Upper lobe of right lung (tissue), 1 donor: ENCODE measurements at places on chromosomes 2 and 18.

GRCh38 chr2:108928660-108929377, 60.2 kb downstream of the EDAR start:
- no peak overlapping the region for H3K27ac ChIP-seq
- no peak overlapping the region for H3K4me3 ChIP-seq
- DNase-seq = no peak
- peaks cover 5% of the 10 kb centered on the region for H3K27me3 ChIP-seq

- no peak overlapping the region for H3K27ac ChIP-seq
- H3K4me1 ChIP-seq = no peaks in the 10 kb centered on the region
- H3K27me3 ChIP-seq = no peaks in the 10 kb centered on the region
- H3K4me3 ChIP-seq = no peak overlapping the region
- peaks cover 29% of the 10 kb centered on the region for H3K36me3 ChIP-seq
These were observed 255.7 kb downstream of the HDAC4 start for GRCh38 chr2:239145106-239145505.

DNA sequence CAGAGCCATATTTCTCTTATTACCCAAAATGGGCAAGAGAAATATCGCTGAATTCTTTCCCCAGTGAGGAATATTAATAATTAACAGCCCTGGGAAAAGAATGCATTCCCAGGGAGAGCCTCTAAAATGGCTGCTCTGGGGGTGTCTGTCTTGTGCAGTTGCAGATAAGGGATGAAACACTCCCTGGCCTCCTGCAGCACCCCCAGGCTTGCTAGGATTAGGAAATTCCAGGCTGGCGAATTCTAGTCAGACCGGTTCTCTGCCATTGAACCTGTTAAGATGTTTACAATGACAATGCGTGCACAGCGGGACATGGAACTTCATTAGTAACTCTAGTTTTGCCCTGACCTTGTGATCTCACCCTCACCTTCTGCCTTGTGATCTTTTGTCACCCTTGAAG, 24.5 kb downstream of the MRPL30 start:
- no peaks in the 10 kb centered on the region for H3K36me3 ChIP-seq
- no peaks in the 10 kb centered on the region for H3K27me3 ChIP-seq
- no peaks in the 10 kb centered on the region for H3K4me1 ChIP-seq
- H3K27ac ChIP-seq = no peak overlapping the region
- no peak for DNase-seq

- peaks cover 2% of the 10 kb centered on the region for H3K36me3 ChIP-seq
- no peaks in the 10 kb centered on the region for H3K27me3 ChIP-seq
- H3K4me1 ChIP-seq = peaks cover 30% of the 10 kb centered on the region
- peak; percentile 62 for DNase-seq
These were observed 1.4 kb downstream of the UBE2F start for GRCh38 chr2:237968048-237968862.

- no peak overlapping the region for H3K4me3 ChIP-seq
- DNase-seq = peak; percentile 26
- H3K36me3 ChIP-seq = no peaks in the 10 kb centered on the region
- H3K4me1 ChIP-seq = no peaks in the 10 kb centered on the region
These were observed 138.9 kb upstream of the HDAC4 start for GRCh38 chr2:239539776-239540100.

GRCh38 chr2:42141687-42142546, 27.2 kb upstream of the EML4 start:
- DNase-seq = peak; percentile 71
- H3K4me1 ChIP-seq = peaks cover 44% of the 10 kb centered on the region
- H3K4me3 ChIP-seq = peak overlapping the region; percentile 23
- H3K36me3 ChIP-seq = no peaks in the 10 kb centered on the region
